ENCODE measurements at places on chromosomes 2 and 18.

GRCh38 chr18:45839414-45840395, 14.2 kb downstream of the SIGLEC15 start:
- DNase-seq = peak; percentile 57

DNA sequence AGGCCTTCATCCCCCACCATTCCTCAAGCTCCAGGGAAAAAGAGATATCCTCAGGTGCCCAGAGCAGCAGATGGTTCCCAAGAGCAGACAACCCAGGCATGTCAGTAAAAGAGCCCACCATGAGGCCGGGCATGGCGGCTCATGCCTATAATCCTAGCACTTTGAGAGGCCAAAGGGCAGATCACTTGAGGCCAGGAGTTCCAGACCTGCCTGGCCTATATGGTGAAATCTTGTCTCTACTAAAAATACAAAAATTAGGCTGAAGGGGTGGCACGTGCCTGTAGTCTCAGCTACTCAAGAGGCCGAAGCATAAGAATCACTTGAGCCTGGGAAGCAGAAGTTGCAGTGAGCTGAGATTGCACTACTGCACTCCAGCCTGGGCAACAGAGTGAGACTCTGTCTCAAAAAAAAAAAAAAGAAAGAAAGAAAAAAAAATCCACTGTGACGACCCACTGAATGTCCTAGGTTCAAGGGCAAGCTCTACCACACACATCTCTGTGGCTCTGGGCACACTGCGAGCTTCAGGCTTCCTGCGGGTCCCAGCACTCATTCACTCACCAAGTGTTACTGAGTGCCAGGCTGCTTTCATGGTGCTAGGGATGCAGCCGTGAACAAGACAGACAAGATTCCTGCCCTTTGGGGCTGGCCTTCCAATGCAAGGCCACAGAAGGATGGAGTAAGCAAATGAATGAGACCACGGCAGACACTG, 6.5 kb upstream of the DUSP2 start:
- DNase-seq = no peak

DNA sequence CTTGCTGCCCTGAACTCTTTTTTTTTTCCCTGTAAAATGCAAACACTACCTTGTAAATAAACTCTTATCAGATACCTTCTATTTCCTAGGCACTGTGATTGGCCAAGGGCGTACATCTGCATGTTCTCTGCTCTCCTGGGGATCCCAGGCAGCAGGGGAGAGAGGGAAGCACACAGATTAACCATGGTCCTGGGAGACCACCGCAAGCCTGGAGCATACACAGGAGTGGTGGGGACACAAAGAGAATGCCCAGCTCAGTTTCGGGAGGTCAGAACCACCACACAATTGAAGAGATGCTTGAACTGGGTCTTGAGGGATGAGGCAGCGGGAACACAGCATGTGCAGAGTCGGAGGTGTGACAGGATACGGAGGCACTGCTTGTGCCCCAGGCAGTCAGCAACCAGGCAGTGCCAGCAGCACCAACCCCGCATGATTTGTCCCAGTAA, 2.1 kb downstream of the GREB1 start:
- DNase-seq = no peak

- no peak for DNase-seq
Measured at GRCh38 chr2:111679202-111679601, 204.8 kb downstream of the ANAPC1 start.

- DNase-seq = no peak
Measured at GRCh38 chr18:74683573-74683972, 85.9 kb downstream of the ZNF407 start.

DNA sequence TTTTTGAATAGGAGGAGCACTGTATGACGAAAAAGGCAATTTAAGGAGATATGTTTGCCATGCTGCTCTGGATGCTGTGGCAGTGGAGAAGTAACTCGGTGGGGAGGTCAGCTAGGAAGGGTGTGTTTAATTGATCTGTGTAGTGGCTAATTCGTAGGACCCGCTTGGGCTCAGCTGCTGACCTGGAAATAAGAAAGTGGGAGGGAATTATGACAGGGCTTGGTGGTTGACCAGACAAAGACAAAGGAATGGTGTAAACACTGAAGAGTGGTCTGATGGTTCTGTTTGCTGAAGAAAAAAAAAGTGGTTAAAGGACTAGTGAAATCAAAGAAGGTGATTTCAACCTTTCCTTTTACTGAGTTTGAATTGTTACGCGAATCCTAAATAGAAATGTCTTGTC, 146.0 kb downstream of the MAP4K4 start:
- DNase-seq = no peak

GRCh38 chr2:177074099-177074710, 138.4 kb upstream of the HNRNPA3 start:
- DNase-seq = no peak

DNA sequence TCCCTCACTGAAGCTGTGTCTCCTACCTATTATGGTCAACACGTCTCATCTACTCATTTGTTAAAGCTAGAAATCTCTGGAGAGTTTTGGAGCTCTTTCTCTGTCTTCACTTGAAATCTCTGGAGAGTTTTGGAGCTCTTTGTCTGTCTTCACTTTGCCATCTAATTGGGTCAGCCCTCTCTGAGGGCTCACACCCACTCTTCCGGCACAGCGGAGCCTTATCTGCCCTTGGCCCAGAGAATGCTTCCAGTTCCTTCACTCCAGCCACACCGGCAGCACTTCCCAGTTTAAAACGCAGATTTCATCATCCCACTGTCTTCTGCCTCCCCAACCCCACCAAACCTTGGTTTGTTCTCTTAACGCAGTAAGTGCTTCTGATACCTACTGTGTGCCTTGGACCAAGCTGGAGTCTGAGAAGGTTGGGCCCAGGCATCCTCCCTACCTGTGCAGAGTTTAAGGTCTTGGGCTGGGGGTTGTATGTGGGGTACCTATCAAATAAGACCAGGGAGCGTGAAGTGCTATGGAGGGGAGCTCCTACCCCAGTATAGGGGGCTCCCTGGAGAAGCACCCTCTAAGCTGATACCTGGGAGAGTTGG, 5.0 kb downstream of the HPCAL1 start:
- DNase-seq = no peak

DNA sequence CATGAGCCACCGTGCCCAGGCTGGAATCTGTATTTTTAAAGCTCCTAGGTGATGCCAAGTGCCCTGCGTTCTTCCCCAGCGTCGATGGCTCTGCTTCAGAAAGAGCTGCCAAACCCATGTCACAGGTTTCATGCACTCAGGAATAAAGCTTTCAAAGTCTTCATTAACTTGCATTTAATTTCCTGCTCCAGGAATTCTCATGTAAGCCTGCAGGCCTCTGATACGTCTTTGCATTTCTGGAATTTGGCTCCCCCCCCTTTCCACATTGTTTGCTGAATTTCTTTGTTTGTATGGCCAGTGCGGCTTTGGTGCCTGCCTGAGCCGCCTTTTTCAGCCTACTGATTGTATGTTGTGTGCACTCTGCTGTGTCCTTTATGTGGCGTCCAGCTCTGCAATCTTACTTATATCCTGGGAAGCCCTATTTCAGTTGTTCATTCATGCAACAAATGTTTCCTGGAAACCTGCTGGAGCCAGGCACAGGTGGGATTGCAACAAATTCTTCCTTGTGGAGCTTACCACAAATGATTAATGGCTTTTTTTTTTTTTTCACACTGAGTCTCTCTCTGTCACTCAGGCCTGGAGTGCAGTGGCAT, 17.9 kb upstream of the OTOF start:
- no peak for DNase-seq

- peak; percentile 96 for DNase-seq
Measured at GRCh38 chr2:180040146-180040925, 33.2 kb upstream of the CWC22 start.

- peak; percentile 99 for DNase-seq
Measured at GRCh38 chr2:47198985-47199451, 43.9 kb upstream of the STPG4 start.

DNA sequence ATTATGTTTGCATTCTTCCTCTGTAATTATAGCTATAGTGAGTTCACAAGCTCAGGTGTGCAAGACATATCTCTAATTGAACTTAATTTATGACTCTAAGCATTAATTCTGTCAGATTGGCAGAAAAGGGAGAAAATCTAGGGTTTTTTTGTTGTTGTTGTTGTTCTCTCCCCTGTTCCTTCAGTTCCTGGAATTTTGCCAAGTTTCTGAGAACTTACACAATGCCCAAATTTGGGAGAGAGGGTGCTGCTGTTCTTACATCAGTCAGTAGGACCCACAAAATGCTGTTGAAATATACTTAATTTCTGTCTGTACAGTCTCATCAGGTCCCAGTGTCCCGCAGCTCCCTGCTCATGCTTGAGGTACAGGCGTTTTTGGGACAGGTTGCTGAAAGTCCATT, 221.8 kb upstream of the RBMS1 start:
- DNase-seq = no peak

GRCh38 chr18:35189510-35189909, 51.3 kb upstream of the ZNF397 start:
- no peak for DNase-seq

GRCh38 chr2:44941551-44942234, at the start of gene SIX3:
Gene SIX3 (plus strand): TSS chr2:44941702. CDS start chr2:44942105, 403 bp downstream.
- DNase-seq = no peak

GRCh38 chr2:134021830-134022524, 231.9 kb upstream of the MGAT5 start:
- DNase-seq = no peak

DNA sequence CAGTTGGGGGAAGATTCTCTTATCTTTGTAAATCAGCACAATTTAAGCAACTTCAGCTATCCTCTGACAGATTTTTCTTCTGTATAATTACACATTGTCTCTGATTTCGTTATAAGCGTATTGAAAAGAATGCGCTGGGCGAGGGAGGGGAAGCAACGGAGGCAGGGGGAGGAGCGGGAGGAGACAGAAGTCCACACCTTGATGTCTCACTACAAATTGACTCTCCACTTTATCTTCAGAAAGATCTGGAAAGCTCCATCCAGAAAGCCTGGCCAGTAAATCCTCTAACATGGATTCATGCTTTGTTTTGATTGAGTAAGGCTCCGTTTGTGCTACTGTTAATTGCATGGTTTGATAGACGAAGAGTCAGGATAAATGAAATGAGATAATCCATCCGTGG, 76.6 kb downstream of the SMIM21 start:
- DNase-seq = no peak

- peak; percentile 72 for DNase-seq
Measured at GRCh38 chr18:23825978-23826405, 136.7 kb downstream of the LAMA3 start.

- peak; percentile 60 for DNase-seq
Measured at GRCh38 chr2:222919841-222920526, 59.1 kb downstream of the ACSL3 start.

GRCh38 chr2:9052821-9053533, 49.5 kb upstream of the MBOAT2 start:
- no peak for DNase-seq

- no peak for DNase-seq
Measured at GRCh38 chr18:34848695-34849094, 138.6 kb downstream of the DTNA start.

- DNase-seq = no peak
Measured at GRCh38 chr2:63034526-63034925, 16.1 kb upstream of the OTX1 start.

DNA sequence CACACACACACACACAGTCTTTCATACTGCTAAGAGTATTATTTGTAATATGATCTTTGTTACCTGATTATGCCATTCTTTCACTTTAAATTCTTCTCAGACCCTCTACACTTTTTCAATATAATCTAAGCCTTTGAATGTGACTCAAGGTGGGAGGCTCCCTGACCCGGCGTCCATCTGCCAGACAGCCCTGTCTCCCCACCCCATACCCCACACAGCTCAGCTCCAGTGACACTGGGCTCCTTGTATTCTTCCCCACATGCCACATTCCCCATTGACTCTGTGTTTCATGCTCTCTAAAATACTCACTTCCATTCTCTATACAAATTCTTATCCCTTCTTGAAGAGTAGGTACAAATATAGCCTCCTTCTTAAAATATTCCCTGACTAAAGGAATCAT, 442.2 kb downstream of the TGIF1 start:
- DNase-seq = no peak

GRCh38 chr2:96769814-96770213, 9.1 kb downstream of the CNNM4 start:
- DNase-seq = no peak

DNA sequence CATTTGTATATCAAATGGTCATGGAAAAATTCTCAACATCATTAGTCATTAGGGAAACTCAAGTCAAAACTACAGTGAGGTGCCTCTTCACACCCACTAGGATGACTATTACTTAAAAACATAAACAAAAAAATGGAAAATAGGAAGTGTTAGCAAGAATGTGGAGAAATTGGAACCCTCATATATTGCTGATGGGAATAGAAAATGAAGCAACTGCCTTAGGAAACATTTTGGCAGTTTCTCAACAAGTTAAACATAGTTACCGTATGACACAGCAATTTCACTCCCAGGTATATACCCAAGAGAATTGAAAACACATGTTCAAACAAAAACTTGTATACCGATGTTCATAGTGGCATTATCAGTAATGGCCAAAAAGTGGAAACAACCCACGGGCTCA, 18.1 kb upstream of the CYP26B1 start:
- no peak for DNase-seq

- DNase-seq = no peak
Measured at GRCh38 chr2:10764096-10764785, 42.8 kb downstream of the ATP6V1C2 start.

GRCh38 chr2:205700331-205701132, 18.2 kb downstream of the NRP2 start:
- no peak for DNase-seq

GRCh38 chr2:85655961-85656417, 12.0 kb downstream of the SFTPB start:
- DNase-seq = no peak

- no peak for DNase-seq
Measured at GRCh38 chr2:232350804-232351685, 27.5 kb upstream of the ALPP start.

- no peak for DNase-seq
Measured at GRCh38 chr18:75824661-75825060, 397.2 kb upstream of the SMIM21 start.

DNA sequence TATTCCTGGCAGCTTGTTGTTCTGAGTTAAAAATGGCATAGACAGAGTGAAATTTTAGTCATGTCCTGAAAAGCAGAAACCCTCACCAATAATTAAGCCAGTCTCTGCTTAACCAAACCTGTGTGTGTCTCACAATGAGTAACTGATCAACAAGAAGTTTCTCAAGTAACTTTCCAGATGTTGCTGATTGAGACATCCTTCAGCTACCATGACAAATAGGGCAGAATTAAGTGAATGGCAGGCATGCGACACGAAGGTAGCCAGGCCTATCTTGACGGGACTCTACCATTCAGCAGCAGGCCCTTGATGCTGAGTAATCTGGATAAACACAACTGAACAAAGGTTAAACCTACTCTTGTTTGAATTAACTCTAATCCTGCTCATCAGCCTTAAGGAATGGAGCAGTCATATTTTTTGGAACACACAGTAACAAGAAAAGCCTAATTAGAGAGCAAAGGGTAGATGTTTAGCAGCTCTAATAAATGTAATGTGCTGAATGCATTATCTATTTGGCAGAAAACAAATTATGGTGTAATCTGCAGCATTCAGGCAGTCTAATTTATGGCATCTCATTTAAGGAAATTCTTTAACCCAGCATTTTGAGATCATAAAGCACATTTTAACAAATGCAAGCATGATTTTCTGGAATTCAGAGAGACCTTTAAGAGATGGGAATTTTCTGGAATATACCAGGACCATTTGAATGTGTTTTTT, 159.5 kb upstream of the EPHA4 start:
- DNase-seq = no peak

GRCh38 chr2:189426886-189427285, 14.4 kb upstream of the WDR75 start:
- no peak for DNase-seq
